ENCODE measurements at places on chromosomes 5 and 9. TPM values are rescaled to one million over a fixed set of nuclear protein-coding genes. Genes with fewer than 3 reads are reported as not detected.
A peak's percentile ranks its signal among the peaks of the same experiment; 100 is the strongest.

DNA sequence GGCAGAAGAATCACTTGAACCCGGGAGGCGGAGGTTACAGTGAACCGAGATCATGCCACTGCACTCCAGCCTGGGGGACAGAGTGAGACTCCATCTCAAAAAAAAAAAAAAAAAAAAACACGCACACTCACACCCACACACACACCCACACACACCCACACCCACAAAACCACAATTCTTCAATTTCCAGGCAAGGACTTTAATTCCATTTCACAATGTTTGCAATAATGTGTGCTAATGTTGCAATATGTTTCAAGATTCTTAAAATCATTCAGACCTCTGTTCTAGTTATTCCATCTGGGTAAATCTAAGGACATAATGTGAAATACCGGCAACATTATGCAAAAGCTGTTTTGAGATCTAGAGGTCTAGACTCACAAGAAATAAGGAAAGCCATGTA, 28.3 kb downstream of the CCDC69 start:
- no peak for DNase-seq

DNA sequence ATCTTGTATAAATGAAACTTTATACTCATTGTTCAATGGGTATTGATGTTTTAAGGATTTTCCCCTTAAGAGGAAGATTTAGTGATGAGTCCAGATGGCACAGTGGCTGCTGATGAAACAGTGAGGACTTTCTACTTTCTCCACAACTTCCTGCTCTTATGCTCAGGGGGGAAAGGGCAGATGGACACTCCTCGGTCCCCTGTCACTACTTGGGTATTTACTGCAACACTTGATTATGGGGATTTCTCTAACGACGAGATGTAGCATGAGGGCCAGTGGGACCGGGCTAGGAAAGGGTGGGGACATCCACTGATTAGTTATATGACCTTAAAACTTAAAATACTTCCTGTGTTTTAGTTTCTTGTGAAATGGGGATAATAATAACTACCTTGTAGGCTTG, 146.1 kb upstream of the HMHB1 start:
- DNase-seq, result no peak

- peak; percentile 74 for DNase-seq
Observed at GRCh38 chr5:135466178-135467050, 14.3 kb upstream of the TIFAB start.

DNA sequence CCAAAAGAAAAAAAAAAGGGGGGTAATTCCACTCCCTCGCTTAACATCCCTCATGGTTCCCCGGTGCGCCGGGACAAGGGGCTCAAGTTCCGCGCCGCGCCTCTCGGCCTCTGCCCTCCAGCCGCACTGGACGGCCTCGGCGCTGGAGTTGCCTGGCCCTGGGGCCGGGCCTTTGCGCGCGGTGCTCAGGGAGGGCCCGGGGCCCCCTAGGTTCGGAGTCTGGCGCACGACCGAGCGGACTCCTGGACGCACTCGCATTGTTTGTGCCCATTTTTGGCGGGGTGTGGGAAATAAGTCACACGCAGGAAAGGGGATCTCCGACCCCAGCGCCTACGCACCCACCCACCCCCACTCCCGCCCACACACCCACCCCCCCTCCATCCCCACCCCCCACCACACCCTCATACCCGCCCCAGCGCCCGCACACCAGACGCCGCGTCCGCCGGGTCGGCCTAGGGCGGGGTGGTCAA, 381 bp downstream of the MED22 start:
- DNase-seq, result peak; percentile 50

DNA sequence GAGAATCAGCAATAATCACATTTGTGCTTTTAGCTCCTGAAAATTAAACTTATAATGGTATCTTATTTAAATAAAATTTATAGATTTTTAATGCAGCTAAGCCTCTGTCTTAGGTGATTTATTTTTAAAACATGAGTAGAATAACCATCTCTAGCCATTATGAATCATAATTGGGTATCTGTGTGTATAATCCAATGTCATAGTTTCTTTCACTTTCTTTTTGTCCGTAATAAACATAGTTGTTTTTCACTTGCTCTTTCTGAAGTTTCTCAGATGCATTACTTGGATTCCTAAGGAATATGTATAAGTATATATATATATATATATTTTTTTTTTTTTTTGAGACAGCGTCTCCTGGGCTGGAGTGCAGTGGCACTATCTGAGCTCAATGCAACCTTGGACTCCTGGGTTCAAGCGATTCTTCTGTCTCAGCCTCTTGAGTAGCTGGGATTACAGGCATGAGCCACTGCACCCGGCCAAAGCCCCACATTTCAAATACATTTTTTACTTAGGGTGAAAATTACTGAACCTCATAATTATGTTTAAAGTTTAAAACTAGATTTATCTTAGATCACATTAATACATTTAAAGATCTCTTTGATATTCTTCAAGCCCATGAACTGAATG, 377.1 kb downstream of the PRDM9 start:
- no peak for DNase-seq

GRCh38 chr5:127228540-127229184, 61.9 kb upstream of the MEGF10 start:
- DNase-seq, result no peak

DNA sequence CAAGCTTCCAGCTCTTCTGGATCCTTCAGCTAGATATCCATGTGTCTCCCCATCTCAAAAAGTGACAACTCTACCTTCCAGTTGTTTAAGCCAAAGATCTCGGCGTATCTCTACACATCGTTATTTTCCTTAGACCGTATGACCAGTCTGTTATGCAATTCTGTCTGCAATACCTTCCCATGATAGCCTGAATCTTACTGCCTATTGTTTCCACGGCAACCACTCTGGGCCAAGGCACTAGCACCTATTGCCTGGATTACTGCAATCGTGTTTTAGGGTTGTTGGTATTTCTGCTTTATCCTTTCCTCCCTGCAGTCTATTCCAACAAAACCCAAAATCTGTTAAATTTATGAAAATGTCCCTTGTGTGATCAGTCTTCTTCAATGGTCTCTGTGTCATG, 448.4 kb downstream of the MTRR start:
- no peak for DNase-seq

- no peak for DNase-seq
Observed at GRCh38 chr5:128304791-128305190, 221.2 kb downstream of the SLC12A2 start.

- DNase-seq, result no peak
Observed at GRCh38 chr9:136531186-136531903, 14.5 kb downstream of the NOTCH1 start.

DNA sequence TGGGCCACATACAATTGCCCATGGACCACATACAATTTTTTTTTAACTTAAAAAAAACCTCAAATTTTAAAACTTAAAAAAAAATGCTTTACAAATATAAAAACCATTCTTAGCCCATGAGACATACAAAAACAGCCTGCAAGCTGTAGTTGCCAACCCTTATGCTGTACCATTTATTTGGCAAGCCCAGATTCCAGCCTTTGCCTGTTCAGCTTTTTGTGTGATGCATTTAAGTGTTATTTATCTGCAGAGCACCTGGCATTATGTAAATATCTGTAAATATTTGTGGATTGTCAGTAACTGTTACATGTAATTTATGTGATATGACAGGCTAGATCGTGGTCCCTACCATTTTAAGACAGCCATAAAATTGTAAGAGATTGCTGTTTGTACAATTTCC, 32.6 kb downstream of the HEXB start:
- no peak for DNase-seq

DNA sequence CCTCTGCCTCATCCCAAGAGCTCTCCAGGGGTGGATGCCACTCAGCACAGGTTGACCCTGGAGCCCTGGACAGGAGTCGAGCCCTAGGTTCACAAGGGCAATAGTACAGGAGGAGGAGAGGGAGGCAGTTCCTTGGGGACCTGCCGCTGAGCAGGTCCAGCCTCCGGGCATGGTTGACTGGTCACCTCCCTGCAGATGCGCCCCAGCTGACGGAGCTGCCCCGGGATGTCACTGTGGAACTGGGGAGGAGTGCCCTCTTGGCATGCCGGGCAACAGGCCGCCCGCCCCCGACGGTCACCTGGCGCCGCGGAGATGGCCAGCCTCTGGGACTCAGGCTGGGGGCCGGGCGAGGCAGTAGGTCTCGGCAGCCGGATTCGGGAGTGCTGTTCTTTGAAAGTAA, 53.7 kb downstream of the HMCN2 start:
- DNase-seq, result no peak

DNA sequence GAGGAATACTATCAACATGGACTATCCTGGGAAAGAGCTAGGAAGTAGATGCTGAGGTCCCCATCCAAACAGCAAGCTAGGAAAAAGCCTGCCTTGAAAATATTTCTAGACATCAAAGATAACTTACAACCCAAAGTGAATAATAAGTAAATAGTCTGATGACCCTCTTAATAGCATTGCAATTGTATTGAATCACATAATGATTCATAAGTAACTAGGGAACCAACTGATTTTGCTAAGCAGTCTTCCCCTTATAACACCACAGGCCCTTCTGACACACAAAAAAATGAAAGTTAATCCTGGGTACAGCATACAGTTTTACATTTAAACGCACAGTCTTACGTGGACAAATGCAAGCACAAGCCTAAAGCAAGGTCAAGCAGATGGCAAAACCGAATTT, 199.3 kb downstream of the RFK start:
- DNase-seq, result no peak

DNA sequence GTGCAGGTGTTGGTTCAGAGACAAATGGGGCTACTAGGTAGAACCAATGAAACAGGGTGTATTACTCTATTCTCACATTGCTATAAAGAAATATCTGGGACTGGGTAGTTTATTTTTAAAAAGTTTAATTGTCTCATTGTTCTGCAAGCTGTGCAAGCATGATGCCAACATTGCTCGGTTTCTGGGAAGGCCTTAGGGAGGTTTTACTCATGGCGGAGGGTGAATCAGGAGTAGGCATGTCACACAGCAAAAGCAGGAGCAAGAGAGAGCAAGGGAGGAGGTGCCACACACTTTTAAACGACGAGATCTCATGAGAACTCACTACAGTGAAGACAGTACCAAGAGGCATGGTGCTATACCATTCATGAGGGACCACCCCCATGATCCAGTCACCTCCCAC, 134.6 kb downstream of the PIK3R1 start:
- DNase-seq, result no peak

GRCh38 chr5:100424017-100424416, 111.2 kb upstream of the FAM174A start:
- DNase-seq, result no peak

DNA sequence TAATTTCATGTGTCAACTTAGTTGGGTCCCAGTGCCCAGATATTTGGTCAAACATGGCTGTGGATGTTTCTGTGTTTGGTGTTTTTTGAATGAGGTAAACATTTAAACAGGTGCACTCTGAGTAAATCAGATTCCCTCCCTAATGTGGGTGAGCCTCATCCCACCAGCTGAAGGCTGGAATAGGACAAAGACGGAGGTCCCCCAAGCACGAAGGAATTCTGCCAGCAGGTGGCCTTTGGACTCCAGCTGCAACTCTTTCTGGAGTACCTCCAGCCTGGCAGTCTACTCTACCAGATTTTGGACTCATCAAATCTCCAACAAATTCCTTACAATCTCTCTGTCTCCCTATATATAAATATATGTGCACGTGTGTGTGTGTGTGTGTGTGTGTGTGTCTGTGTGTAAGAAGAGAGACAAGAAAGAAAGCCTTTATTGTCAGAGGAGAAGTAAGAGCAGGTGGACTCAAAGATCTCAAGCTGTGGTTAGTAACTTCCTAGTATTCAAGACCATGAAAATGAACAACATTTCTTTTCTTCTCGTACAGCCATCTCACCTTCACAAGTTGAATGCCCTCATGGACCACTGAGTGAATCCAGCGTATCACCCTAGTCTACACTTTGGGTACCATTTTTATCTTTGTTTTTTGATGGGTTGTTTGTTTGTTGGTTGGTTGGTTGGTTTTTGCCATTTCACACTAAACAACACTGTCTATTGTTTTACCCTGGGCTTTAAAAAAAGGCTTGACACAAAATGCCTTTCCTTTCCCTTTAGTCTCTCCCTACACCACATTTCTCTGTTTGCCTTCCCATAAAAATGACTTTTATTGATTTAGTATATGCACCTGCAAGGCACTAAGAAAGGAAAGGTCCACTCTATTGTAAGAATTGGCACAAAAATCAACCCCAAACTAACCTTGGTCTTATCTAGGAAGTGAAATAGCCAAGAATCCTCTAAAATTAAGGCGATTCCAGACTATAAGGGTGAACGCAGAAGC, 118.7 kb downstream of the TENT4A start:
- DNase-seq, result no peak

DNA sequence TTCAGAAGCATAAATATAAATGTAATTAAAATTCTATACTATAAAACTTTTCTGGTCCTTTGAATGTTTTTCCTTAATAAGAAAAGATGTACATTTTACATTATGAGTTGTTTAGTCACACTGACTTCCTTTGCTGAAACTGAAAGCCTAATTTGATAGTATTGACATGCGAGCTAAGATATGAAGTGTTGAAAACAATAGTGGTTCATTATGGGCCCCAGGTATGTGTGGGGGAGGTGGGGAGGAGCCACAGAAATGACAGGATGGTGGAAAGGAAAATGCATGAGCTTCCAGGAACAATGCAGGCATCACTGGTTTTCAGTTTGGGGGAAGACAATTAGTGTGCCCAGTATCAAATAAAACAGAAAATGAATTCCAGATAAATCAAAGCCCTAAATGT, 35.4 kb upstream of the RLN1 start:
- DNase-seq, result no peak

SH3RF2 gene
- 180 TPM for total RNA-seq

NCS1 gene
- 10.8 TPM for total RNA-seq

TSTD2 gene
- total RNA-seq, result 20.5 TPM

SEMA6A gene
- 7.2 TPM for total RNA-seq

ERAP2 gene
- 5.3 TPM for total RNA-seq

SLCO4C1 gene
- 0.07 TPM for total RNA-seq

SFXN1 gene
- total RNA-seq, result 37.3 TPM

PCDHA10 gene
- total RNA-seq, result 0.19 TPM

HMMR gene
- total RNA-seq, result 0.85 TPM

Data from heart left ventricle (tissue), 16 donors.